Ascending aorta (tissue), 2 donors: ENCODE measurements at places on chromosomes 7 and 10.

- no peak overlapping the region for H3K4me3 ChIP-seq
- no peak for DNase-seq
- H3K36me3 ChIP-seq = no peaks in the 10 kb centered on the region
- peaks cover 4% of the 10 kb centered on the region for H3K4me1 ChIP-seq
- H3K27ac ChIP-seq = no peak overlapping the region
Observed at GRCh38 chr10:24255115-24255880, 46.4 kb downstream of the KIAA1217 start.

DNA sequence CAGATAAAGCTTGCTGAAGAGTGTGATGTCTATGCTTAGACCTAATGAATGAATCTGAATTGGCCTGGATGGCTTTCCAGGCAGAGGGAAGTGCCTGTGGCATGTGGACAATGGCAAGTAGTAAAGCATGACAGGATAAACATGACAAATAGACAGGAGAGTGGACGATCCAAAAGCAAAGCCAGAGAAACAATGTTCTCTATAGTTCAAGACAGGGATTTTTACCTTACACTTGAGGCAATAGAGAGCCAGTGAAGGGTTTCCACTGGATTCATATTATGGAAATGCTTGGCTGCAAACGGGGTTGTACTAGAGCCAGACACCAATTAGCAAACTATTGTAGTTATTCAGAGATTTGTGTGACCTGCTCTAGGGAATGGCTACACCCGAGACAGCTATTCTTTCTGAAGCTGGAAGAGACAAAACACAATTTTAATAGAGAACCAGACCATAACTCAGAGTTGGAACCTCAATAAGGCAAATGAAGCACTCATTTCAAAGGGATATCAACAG is 2.3 kb downstream of the AGMO start:
- DNase-seq = no peak
- no peak overlapping the region for H3K4me3 ChIP-seq
- H3K27me3 ChIP-seq = no peaks in the 10 kb centered on the region
- peak overlapping the region; percentile 36 for H3K27ac ChIP-seq

GRCh38 chr10:59143544-59143943 is 32.9 kb upstream of the PHYHIPL start:
- no peak for DNase-seq
- H3K27me3 ChIP-seq = no peaks in the 10 kb centered on the region
- no peak overlapping the region for H3K27ac ChIP-seq
- H3K36me3 ChIP-seq = no peaks in the 10 kb centered on the region
- H3K4me1 ChIP-seq = no peaks in the 10 kb centered on the region

DNA sequence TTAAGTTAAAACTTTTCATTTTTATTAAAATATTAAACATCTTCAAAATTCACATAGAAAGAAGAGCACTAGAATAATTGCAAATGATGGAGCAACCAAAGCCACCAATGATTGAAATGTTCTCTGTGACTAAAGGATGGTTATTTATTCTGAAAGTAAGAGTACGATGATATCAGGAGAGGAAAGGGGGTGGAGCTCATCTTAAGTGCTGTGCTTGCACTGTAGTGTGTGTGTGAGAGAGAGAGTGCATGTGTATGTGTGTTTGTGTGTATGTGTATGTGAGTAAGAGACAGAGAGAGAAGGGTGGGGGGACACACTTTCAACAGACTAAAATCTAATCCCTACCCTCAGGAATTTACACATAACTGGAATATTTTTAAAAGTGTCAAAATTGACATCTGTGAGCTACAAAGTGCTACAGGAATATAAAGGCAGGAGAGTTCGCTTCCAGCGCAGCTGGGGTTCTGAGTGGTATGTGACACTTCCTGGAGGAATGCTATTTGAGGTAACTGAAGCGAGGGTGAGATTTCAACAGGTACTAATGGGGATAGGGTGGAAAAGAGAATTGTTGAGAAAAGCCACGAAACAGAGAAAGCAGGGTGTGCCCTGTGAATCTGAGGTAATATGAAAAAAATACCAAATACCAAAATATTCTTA is 57.2 kb upstream of the SMNDC1 start:
- DNase-seq = no peak
- H3K4me1 ChIP-seq = no peaks in the 10 kb centered on the region
- H3K36me3 ChIP-seq = no peaks in the 10 kb centered on the region
- no peak overlapping the region for H3K4me3 ChIP-seq
- H3K27ac ChIP-seq = no peak overlapping the region
- H3K27me3 ChIP-seq = no peaks in the 10 kb centered on the region

GRCh38 chr7:137948083-137948844 is 53.6 kb downstream of the CREB3L2 start:
- H3K27me3 ChIP-seq = no peaks in the 10 kb centered on the region
- no peaks in the 10 kb centered on the region for H3K36me3 ChIP-seq
- H3K27ac ChIP-seq = peak overlapping the region; percentile 56
- peaks cover 69% of the 10 kb centered on the region for H3K4me1 ChIP-seq
- DNase-seq = no peak

DNA sequence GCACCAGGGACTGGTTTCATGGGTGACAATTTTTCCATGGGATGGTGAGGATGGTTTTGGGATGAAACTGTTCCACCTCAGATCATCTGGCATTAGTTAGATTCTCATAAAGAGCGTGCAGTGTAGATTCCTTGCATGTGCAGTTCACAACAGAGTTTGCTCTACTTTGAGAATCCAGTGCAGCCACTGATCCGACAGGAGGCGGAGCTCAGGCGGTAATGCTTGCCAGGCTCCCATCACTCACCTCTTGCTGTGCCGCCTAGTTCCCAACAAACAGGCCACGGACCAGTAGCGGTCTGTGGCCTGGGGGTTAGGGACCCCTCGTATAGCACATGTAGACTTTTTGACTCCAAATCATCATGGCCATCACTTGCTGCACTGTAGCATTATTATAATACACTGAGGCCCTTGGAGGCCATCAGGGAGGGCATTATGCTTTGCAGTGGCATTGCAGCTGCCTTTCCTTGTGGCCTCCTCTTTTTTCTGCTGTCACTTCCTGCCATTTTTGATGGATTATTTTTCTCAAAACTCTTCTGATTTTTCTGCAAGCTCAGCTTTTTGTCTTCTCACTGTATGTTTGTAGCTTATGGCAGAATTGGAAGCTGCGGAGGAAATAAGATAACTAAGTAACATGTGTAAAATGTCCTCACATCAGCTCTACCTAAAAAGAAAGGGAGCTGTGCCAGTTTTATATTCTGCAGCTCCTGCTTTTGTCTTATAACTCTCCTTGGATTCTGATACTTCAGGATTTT is 18.5 kb downstream of the CSGALNACT2 start:
- no peaks in the 10 kb centered on the region for H3K27me3 ChIP-seq
- peaks cover 6% of the 10 kb centered on the region for H3K36me3 ChIP-seq

DNA sequence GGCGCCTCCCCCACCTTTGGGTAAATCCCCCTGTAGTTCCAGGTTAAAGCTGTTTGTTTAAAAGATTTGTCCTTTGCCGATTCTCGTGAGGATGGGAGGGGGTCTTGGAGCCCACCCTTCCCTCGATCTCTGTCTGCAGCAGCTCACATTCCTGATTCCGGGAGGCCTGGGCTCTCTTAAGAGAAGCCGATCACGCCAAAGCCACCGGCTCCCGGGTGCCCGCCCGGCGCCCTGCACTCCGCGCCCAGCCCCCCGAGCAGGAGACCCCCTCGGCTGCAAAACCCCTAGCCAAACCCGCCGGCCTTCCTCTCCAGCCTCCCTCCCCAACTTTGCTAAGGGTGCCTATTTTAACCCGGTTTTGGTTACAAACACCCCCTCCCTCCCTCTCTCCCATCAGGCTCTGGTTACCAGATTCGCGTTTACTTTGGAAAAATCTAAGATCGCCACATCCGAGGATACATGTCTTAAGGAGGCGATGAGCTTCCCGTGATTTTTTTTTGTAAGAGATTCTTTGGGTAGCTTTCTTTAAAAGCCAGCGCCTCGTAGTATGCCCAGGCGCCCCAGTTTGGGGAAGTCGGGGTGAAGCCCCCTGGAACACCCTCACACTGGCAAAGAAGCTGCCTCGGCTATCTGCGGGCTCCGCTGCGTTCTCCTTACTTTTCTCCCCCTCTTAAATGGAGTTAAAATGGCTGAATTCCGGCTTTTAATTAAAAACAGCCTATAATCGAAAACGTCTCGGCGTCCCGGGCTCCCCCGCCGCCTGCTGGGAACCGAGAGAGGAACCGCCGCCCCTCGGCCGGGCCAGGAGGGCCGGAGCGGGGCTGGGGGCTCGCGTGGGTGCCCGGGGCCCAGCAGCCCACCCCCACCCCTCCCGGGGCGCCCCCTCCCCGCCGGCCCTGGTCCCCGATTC is 983 bp downstream of the TNRC18 start:
- no peaks in the 10 kb centered on the region for H3K27me3 ChIP-seq
- peak overlapping the region; percentile 82 for H3K4me3 ChIP-seq
- H3K4me1 ChIP-seq = peaks cover 9% of the 10 kb centered on the region
- H3K27ac ChIP-seq = peak overlapping the region; percentile 95
- no peak for DNase-seq
